ENCODE measurements at places on chromosomes 12 and 14. TPM values are rescaled to one million over a fixed set of nuclear protein-coding genes. Genes with fewer than 3 reads are reported as not detected.

The EGLN3 gene
- polyA plus RNA-seq, result 51.9 TPM

The PPP4R4 gene
- 0.16 TPM for polyA plus RNA-seq

The NOS1 gene
- polyA plus RNA-seq, result 11.5 TPM

The GLIPR1L1 gene
- 0.27 TPM for polyA plus RNA-seq

The LRRC10 gene
- not detected for polyA plus RNA-seq

The DEPDC4 gene
- 5.5 TPM for polyA plus RNA-seq

Data from large intestine (tissue), 12 donors.